ENCODE measurements at places on chromosomes 4 and X.

DNA sequence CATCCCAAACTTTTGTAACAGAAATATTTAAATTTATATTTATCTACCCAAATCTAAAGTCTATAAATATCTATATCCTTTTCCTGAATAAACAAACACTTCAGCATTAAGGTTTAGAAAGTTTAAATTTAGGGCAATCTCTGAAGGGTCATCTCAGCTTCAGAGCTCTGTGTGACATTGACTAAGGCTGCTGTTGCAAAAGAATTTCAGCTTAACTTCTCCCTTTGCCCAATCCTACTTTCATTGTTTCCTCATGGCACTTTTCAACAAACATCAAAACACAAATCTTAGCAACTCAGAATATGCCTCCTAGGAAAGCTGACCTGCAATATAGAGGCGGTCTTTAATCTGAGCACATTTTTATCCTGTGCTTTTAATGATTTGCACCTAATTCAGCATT is 79.7 kb upstream of the BANK1 start:
- no peak for DNase-seq

DNA sequence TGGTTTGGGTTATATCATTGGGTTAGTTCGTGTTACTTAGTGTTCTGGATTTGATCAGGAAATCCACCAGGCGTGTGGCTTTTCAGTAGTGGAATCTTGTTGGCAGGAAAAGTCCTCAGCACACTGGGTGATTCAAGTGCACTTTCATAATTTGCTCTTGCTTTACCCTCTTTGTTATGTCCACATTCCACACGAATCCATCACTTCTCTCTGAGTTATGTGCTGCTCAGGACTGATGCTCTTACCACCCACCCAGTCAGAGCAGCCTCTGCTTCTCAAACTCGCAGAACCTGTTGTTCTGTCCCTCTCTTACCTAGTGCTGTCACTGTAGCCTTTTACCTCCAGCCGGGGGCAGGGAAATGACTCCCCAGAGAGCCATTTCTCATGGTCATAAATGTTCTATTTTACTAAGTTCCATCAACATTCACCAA is 37.2 kb upstream of the SCRG1 start:
- DNase-seq, result no peak

DNA sequence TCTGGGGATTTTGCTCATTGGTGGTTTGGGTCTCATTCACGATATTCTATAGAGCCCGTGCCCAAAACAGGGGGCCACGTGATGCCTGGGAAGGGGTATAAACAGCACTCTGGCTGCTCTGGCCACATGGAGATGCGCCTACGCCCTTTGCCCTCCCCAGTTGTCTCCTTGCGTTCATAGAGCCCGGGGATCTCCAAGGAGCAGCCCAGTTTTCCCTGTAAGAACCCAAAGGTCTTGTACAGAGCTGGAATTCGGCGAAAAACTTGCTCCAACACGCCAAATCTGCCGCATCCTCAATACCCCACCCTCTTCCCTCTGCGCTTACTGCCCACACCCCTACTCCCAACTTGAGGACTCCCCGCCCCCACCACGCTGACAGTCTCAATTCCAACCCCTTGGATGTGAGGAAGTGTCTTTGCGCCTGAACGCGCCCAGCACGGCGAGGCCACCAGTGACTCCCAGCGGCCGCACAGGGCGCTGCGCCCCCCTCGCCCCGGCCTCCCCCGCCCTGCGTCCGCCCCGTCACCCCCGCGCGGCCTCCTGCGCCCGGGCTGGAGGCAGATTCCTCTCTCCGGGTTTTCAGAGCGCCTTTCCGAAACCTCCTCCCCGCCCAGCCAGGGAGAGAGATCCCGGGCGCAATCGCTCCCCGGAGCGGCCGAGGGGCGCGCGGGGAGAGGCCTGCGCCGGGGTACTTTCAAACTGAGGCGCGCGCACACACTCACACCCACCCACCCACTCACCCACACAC is at the start of gene NHS:
NHS (plus strand) TSS at position 582 of the 748 bp plus-strand sequence. CDS start 558 bp downstream, outside the sequence.
- peak; percentile 89 for DNase-seq

GRCh38 chr4:100489305-100489704 is 28.5 kb downstream of the EMCN start:
- DNase-seq, result no peak

DNA sequence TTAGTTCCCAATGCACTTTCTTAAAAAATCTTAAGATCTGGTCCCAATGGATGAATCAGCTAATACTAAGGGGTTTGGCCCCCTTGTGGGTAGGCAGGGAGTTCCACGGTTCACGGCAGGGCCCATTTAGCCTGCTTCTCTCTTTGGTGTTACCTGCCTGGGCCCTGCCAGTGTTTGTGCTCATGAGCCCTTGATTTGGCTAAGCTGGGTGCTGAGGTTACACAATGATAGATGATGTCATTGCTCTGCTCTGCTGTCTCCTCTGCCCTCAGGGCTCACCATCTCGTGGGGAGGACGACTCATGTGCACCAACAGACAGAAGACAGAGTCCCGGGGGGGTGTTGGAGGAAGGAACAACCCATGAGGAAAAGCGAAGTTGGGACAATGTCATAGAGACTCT is 24.4 kb downstream of the RTL5 start:
- no peak for DNase-seq

DNA sequence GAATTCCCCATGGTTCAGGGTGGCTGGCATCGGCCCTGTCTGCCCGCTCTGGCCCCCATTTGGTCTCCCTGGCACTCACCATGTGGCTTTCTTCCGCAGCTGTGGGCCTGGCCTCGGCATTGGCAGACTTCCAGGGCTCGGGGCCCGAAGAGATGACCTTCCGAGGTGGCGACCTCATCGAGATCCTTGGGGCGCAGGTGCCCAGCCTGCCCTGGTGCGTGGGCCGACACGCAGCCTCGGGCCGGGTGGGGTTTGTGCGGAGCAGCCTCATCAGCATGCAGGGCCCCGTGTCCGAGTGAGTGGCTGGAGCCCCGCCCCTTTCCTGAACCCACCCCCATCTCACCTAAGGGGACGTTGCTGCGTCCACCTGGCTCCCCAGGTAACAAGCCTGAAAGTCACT is 20.1 kb downstream of the SH3TC1 start:
- no peak for DNase-seq

GRCh38 chr4:12124138-12124537 is 695.4 kb upstream of the HS3ST1 start:
- DNase-seq, result no peak

- DNase-seq, result peak; percentile 77
Observed at GRCh38 chr4:140426610-140427105, 790 bp downstream of the CLGN start.

- DNase-seq, result no peak
Observed at GRCh38 chr4:98204236-98204553, 57.0 kb upstream of the RAP1GDS1 start.

- no peak for DNase-seq
Observed at GRCh38 chr4:152117054-152117453, 356.2 kb upstream of the GATB start.

- no peak for DNase-seq
Observed at GRCh38 chr4:108466936-108467902, 153.2 kb upstream of the RPL34 start.

- no peak for DNase-seq
Observed at GRCh38 chr4:108109997-108110416, 58.7 kb downstream of the LEF1 start.

GRCh38 chr4:1378559-1379231 is 27.5 kb downstream of the NKX1-1 start:
- DNase-seq, result peak; percentile 71

GRCh38 chrX:24294619-24295018 is 19.2 kb downstream of the SUPT20HL2 start:
- peak; percentile 84 for DNase-seq

DNA sequence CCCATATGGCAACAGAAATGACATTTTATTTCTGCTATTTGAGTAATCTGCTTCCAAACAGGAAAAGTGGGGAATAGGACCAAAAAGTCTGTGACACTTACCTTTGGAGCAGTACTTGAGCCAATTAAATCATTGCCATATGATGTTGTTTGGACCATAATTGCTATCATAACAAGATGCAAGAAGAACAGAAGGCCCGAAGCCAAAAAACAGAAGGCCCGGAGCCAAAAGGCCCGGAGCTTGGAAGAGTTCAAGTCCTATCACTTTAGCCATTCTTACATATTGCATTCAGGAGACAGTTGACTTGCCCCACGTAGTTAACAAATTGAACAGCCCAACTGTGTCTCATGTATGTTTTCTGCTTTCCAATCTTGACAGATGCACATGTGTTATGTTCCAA is 285.6 kb downstream of the ARHGAP24 start:
- DNase-seq, result no peak

DNA sequence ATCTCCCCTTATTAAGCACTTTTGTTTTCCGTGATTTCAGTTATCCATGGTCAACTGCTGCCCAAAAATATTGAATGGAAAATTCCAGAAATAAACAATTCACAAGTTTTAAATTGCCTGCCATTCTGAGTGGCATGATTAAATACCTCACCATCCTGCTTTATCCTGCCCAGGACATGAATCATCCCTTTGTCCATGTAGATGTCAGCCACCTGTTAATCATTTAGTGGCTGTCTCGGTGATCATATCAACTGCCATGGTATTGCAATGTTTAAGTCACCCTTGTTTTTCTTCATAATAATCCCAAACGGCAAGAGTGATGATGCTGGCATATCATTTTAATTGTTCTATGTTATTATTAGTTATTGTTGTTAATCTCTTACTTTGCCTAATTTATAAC is 79.8 kb upstream of the LHFPL1 start:
- no peak for DNase-seq

- DNase-seq, result no peak
Observed at GRCh38 chrX:75596178-75596577, 73.3 kb upstream of the ZDHHC15 start.

DNA sequence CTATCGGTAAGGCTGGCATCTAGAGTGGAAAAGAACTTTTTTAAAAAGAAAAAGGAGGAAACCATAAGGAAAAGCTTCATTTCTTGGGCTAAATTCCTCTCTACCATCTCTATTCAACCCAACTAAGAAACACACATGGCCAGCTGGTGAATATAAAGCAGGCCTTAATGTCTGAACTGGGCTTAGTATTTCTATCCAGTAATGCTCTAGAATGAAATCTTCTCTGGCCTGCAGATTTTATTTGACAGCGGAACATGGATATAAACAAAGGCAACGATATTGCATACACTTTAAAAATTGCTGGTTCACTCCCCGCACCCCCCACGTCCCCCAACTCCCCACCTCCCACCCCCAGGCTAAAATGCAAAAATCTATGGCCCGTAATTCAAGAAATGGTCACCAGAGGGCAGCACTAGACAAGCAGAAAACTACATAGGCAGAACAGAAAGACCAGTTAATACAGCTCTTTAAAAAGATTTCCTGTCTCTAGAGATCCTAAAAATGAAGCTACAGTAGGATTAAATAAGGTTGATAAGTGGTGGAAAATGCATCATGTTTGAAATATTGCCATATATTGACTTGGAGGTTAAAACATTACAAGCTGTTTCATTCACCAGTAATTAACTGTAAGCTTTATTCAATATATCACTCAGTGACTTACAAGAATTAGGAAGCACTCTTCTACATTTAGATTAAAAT is 155.2 kb upstream of the GALNT7 start:
- no peak for DNase-seq

GRCh38 chr4:108391701-108392455 is 223.1 kb upstream of the LEF1 start:
- DNase-seq, result no peak

GRCh38 chr4:79682801-79683530 is 274.9 kb upstream of the GK2 start:
- peak; percentile 76 for DNase-seq

DNA sequence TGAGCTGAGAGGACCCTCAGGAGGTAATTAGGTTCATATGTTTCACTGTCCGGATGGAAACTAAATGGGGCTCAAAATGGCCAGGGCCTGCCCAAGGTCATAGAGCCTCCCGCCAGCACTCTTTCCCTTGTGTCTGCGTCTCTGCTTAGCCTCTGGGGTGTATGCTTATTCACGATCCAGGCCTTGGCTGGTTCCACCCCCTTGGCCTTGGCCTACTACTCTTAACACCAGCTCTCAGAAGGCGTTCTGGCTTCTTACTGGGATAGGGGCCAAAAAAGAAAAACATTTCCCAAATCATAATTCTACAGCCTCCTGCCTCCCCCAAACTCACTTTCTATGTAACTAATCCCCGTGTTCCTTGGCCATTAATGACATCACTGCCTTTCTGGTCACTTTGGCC is 68.8 kb downstream of the RTL5 start:
- DNase-seq, result peak; percentile 87

- DNase-seq, result no peak
Observed at GRCh38 chrX:107715331-107716117, 60.1 kb downstream of the TSC22D3 start.
